ENCODE measurements at places on chromosomes 3 and 15.

DNA sequence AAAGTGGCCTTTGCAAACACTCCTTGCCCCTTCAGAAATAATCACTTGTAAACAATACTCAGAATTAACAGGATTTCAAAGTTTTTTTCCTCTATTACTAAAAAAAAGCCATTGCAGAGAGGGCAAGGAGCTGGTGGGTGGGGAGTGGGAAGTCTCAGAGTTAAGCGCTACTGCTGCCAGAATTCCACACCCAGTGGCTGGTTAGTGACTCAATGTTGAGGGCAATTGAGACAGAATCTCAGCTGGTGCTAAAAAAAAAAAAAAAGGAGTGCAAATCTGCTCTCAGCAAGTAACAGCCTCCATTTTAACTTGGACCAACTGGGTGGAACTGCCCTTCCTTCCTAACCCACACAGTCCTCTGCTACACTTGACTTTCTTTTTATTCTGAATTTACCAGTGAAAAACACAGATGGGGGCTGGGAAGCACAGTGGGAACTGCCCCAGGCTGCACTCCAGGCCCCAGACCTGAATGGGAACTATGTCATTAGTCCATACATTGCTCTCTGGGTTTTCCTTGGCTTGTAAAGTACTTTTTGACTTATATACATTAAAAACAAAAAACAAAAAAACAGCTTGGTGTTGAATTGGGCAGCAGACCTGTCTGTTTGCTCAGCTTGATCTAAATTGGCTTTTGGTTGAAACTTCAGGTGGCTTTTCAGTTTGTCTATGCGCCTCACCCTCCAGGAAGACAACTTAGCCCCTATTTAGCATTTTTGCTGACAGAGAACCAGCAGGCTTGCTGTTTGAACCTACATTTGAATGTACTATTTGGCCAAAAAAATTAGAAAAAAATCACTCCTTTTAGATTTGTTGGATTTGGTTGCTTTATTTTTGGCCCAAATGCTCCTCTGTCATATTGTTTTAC lies 357.8 kb upstream of the TBL1XR1 start:
- no peak for DNase-seq

GRCh38 chr15:31338879-31339557 lies 12.4 kb downstream of the KLF13 start:
- DNase-seq: peak; percentile 66

GRCh38 chr3:10245081-10245712 lies 3.1 kb upstream of the TATDN2 start:
- no peak for DNase-seq

DNA sequence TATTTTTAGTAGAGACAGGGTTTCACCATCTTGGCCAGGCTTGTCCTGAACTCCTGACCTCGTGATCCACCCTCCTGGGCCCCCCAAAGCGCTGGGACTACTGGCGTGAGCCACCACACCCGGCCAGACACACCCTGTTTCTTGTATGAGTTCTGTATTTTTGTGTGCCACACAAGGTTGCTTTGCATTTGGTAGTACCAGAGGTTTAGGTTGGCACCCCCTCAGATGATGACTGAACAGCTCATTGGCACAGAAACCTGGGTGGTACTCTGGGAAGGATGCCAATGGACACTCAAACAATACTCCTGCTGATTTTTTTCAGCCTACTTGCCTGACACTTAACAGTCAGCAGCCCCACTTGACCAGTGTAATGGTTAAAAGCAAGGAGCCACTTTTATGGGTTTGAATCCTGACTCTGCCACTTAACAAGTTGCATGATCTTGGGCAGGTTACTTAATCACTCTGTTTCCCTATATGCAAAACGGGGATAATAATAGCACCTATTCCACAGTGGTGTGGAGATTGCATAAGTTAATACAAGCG lies 39.2 kb upstream of the BCL2A1 start:
- DNase-seq: no peak

DNA sequence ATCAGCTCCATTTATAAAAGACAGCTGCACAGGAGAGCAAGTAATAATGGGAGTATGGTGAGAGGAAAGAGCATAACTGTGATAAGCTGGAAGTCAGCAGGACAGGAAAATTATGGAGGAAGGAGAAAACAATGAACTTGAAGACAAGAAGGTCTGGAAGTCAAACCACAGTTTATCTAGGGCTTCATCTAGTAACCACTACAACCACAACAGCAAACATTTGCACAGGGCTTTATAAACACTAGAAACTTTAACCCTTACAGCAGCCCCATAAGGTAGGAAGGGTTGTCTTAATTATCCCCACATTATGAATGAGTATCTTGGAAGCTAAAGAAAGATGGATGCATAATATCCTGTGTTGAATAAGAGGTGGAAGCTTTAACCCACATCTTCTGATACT lies 820.8 kb downstream of the IGSF11 start:
- no peak for DNase-seq

DNA sequence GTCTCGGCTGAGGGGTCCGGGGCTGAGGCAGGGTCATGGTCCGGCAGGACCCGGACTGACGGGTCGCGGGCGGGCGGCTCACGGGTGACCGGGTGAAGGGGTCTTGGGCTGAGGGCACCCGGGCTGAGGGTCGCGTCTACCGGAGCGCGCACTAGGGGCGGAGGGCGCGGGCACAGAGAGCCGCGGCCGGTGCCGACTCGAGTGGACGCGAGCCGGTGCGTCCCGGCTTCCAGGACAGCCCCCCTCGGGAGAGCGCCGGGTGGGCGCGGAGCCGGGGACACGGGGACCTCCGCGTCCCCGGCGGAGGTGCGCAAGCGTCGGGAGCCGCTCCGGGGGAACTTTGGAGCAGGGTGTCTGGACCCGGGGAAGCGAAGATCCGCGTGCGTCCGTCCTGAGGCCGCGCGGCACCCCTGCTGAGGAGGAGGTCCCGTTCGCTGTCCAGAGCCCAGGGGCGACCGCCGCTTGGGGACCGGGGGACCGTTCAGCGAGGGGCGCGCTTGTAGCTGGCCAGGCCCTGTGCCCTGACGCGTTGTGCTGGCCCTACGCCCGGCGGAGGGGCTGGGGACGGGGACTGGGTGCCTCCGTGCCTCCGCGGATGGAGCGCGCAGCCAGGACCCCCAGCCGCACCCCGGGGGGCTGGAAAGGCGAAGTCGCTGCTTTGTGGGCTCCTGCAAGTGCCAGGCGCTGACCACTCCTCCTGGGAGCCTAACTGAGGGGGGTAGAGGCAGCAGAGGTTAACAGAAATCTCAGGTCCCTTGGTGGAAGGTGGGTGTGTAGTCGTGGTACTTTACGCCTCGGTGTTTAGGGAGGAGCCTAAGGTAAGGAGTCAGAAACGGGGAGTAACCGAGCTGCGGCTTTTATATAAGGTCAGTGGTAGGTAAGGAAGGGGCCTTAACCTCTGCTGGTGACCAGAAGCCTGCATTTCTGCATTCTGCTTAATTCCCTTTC lies at the start of gene PPARG:
PPARG (plus strand) TSS at position 889 of the 948 bp plus-strand sequence. CDS start 90,642 bp downstream, outside the sequence.
- peak; percentile 20 for DNase-seq
